ENCODE measurements at places on chromosomes 7 and 10. TPM values are rescaled to one million over a fixed set of nuclear protein-coding genes. Genes with fewer than 3 reads are reported as not detected.

AGAP5 gene
- 3.6 TPM for total RNA-seq

ZNF804B gene
- not detected for total RNA-seq

AKR1C2 gene
- 161 TPM for total RNA-seq

DNA sequence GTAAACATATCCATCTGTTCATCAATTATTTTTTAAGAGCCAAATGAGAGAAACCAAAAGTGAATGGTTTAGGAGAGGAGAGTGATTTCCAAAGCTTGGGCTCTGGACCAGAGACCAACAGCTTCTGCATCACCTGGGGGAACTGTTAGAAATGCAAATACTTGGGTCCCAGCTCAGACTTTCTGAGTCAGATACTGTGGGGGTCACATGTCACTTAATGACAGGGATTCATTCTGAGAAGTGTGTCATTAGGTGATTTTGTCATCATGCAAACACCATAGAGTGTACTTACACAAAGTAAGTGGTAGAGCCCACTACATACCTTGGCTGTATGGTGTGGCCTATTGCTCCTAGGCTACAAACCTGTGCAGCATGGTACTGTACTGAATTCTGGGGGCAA lies 128.5 kb upstream of the PRR15 start:
- H3K27me3 ChIP-seq = no peaks in the 10 kb centered on the region
- no peak overlapping the region for H3K4me3 ChIP-seq
- no peaks in the 10 kb centered on the region for H3K36me3 ChIP-seq
- H3K27ac ChIP-seq = no peak overlapping the region
- DNase-seq = no peak
- no peaks in the 10 kb centered on the region for H3K4me1 ChIP-seq

DNA sequence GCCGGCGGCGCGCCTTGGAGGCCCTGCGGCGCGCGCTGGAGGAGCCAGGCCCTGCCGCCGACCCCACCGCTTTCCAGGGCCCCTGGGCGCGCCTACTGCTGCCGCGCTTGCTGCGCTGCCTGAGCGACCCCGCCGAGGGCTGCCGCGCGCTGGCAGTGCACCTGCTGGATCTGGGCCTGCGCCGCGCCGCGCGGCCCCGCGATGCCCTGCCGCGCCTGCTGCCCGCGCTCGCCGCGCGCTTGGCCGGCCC lies 280 bp downstream of the DNAAF5 start:
- H3K36me3 ChIP-seq = no peaks in the 10 kb centered on the region
- H3K27ac ChIP-seq = peak overlapping the region; percentile 91
- H3K4me3 ChIP-seq = peak overlapping the region; percentile 81
- no peak for DNase-seq

GRCh38 chr7:97026715-97027426 lies 2.2 kb upstream of the DLX5 start:
- DNase-seq = no peak
- H3K4me1 ChIP-seq = peaks cover 7% of the 10 kb centered on the region
- peaks cover 3% of the 10 kb centered on the region for H3K27me3 ChIP-seq
- peak overlapping the region; percentile 52 for H3K4me3 ChIP-seq
- H3K36me3 ChIP-seq = no peaks in the 10 kb centered on the region
- H3K27ac ChIP-seq = no peak overlapping the region

C1QL3 gene
- not detected for total RNA-seq

- H3K4me3 ChIP-seq = peak overlapping the region; percentile 32
- H3K27me3 ChIP-seq = no peaks in the 10 kb centered on the region
- H3K27ac ChIP-seq = no peak overlapping the region
- H3K4me1 ChIP-seq = peaks cover 6% of the 10 kb centered on the region
- no peaks in the 10 kb centered on the region for H3K36me3 ChIP-seq
These were observed 135.0 kb downstream of the ACTR3B start for GRCh38 chr7:152894295-152895170.

- H3K4me1 ChIP-seq = no peaks in the 10 kb centered on the region
- DNase-seq = no peak
- no peak overlapping the region for H3K4me3 ChIP-seq
- no peak overlapping the region for H3K27ac ChIP-seq
- H3K36me3 ChIP-seq = peaks cover 7% of the 10 kb centered on the region
These were observed 116.0 kb downstream of the TRRAP start for GRCh38 chr7:98994046-98994944.

TMEM140 gene
- 67.0 TPM for total RNA-seq

GRCh38 chr7:39971924-39972323 lies 21.9 kb downstream of the CDK13 start:
- H3K27ac ChIP-seq = no peak overlapping the region
- no peak overlapping the region for H3K4me3 ChIP-seq
- H3K27me3 ChIP-seq = no peaks in the 10 kb centered on the region

DNA sequence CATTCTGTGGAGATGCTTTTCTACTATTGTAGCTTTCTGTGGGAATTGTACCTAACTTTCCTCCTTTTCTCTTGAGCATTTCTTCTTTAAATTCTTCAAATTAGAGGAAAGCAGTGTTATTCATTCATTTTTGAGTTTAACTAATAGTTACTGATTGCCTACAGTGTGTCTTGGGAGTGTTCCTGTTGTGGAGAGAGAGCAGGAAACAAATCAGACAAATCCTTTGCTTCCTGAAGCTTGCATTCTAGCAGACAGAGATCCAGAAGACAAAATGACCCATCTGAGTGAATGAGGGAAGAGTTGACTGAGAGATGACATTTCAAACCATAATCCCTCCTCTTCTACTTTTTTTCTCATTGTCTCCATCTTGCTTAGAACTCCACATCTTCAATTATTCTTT lies 170.4 kb downstream of the SUGCT start:
- no peak for DNase-seq
- no peaks in the 10 kb centered on the region for H3K27me3 ChIP-seq
- no peaks in the 10 kb centered on the region for H3K36me3 ChIP-seq
- no peaks in the 10 kb centered on the region for H3K4me1 ChIP-seq
- no peak overlapping the region for H3K27ac ChIP-seq

CLCN1 gene
- 9.8 TPM for total RNA-seq

DNA sequence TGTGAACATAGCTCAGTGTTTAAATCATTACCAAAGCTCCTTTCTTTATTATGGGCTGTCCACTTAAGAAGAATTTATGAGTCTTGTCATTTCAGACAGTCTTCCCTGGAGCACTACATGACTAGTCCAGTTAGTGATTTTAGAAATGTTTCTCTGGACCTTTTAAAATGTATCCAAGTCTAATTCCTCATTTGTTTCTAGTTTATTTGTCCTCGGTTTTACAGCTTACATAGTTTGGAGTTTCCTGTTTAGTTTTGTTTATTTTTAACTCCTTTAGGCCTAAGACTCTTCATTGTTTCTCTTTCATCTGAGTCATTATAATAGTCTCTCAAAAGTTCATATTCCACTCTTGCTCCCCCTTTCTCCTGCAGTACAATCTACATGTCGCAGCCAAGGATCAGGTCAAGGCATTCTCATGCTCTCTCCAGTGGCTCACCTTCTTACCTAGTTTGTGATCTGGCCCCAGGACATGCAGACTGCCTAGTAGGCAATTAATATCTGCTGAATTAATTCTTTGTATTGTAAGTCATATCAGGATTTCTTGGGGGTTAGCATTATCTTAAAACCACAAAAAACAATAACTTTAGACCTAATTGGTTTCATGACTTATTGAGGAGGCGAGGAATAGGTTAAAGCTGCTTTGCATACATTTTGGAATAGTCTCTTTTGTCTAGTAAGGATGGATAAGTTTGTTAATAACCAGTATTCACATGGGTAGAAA lies 93.8 kb downstream of the MAPK8 start:
- H3K4me3 ChIP-seq = no peak overlapping the region
- no peaks in the 10 kb centered on the region for H3K27me3 ChIP-seq
- peaks cover 25% of the 10 kb centered on the region for H3K4me1 ChIP-seq
- no peaks in the 10 kb centered on the region for H3K36me3 ChIP-seq
- no peak overlapping the region for H3K27ac ChIP-seq
- no peak for DNase-seq

NANOS1 gene
- total RNA-seq = 14.8 TPM

- no peaks in the 10 kb centered on the region for H3K27me3 ChIP-seq
- no peak overlapping the region for H3K27ac ChIP-seq
- no peak overlapping the region for H3K4me3 ChIP-seq
- H3K4me1 ChIP-seq = no peaks in the 10 kb centered on the region
- no peaks in the 10 kb centered on the region for H3K36me3 ChIP-seq
These were observed 109.9 kb upstream of the ABI1 start for GRCh38 chr10:26970667-26971066.

PYROXD2 gene
- total RNA-seq = 3.8 TPM

DNA sequence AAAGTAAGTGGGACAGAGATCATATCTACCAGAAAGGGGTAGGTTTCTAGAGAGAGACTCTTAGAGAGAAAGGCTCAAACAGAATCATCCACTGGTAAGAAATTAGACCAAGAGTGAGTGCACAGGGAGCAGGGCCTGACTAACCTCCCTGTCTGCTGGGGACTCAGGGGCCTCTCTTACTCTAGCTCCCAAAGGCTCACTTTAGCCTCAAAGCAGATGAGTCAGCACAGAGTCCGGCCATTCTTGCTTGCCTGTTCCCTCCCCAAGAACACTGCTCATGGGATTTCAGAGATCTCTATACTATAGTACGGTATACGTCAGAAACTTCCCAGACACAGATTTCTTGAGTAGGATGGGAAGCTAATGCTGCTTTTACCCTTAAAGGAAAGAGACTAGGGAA lies 32.7 kb downstream of the RBM28 start:
- H3K27ac ChIP-seq = no peak overlapping the region
- no peak overlapping the region for H3K4me3 ChIP-seq
- H3K27me3 ChIP-seq = no peaks in the 10 kb centered on the region
- H3K36me3 ChIP-seq = peaks cover 100% of the 10 kb centered on the region
- no peak for DNase-seq
- H3K4me1 ChIP-seq = no peaks in the 10 kb centered on the region

GRCh38 chr10:131166486-131166885 lies 145.0 kb downstream of the TCERG1L start:
- no peak overlapping the region for H3K27ac ChIP-seq
- no peaks in the 10 kb centered on the region for H3K4me1 ChIP-seq
- H3K36me3 ChIP-seq = no peaks in the 10 kb centered on the region
- DNase-seq = no peak
- peaks cover 9% of the 10 kb centered on the region for H3K27me3 ChIP-seq

- H3K27ac ChIP-seq = no peak overlapping the region
- H3K4me1 ChIP-seq = no peaks in the 10 kb centered on the region
- DNase-seq = no peak
- H3K36me3 ChIP-seq = no peaks in the 10 kb centered on the region
- H3K4me3 ChIP-seq = no peak overlapping the region
These were observed 33.0 kb downstream of the TPST1 start for GRCh38 chr7:66237906-66238772.

DNA sequence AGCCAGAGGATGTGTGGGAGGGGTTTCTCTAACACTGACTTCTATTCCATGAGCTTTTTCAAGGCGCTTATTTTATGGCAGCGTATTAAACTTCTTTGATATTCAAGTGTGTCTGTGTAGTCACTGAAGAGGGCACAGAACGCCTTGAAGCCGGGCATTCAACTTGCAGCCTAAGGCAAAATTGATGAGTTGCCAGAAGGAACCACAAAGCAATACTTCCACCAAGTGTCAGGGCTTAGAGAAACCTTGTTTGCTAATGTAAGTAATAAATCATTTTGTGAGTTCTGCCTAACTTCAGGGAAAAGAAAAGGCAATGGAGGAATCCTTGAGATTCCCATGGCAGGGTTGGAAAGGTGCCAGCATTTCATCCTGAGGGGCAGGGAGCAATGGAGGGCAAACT lies 163.8 kb downstream of the LCOR start:
- no peak overlapping the region for H3K27ac ChIP-seq
- H3K4me3 ChIP-seq = no peak overlapping the region
- no peaks in the 10 kb centered on the region for H3K27me3 ChIP-seq
- peaks cover 21% of the 10 kb centered on the region for H3K4me1 ChIP-seq
- H3K36me3 ChIP-seq = no peaks in the 10 kb centered on the region

GPER1 gene
- total RNA-seq = 3.1 TPM

DNA sequence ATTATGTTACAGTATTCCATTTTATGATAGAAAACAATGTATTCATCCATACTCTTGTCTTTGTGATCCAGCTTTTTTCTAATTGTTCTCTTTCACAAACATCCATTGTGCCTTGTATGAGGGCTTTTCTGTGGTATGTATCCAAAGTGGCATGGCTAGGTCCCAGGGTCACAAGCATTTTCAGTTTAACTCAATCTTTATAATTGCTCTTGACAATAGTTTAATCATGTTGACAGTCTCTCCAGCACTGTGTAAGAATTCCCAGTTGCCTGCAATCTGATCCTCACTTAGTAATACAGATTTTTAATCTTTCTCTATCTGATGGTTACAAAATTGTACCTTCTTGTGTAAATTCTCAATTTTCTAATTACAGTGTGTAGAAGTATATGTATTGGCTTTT lies 533.4 kb downstream of the NEBL start:
- no peaks in the 10 kb centered on the region for H3K36me3 ChIP-seq
- H3K27ac ChIP-seq = no peak overlapping the region
- H3K4me1 ChIP-seq = no peaks in the 10 kb centered on the region
- H3K4me3 ChIP-seq = no peak overlapping the region
- H3K27me3 ChIP-seq = no peaks in the 10 kb centered on the region

DNA sequence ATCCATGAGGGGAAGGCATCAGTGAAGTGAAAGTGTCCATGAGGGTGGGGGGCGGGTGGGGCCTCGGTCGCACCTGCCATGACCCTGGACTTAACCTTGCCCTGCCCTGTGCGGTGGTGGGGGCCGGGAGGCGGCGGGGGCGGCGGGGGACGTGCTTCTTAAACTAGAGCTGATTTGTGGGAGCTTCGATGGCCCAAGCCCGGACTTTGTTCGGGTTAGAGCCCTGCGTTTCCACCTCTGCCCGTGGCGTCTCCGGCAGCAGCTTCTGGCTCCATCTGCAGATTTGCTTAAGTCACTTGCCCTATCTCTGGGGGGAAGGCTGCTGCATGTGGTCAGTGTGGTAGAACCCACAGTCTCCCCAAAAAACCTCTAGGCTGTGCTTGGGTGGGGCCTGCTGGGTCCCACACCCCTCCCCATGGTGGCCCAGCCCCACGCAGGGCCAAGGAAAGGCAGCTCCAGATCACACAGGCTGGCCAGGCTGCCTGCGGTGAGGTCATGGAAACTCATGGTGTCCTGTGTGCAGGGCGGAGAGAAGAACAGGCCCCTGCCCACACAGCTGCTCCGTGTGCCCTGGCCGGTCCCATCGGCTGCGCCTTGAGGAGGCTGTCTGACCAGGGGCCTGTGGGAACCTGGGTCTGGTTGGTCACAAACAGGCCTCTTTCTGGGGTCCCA lies 93.2 kb downstream of the INPP5A start:
- H3K4me1 ChIP-seq = peaks cover 79% of the 10 kb centered on the region
- H3K4me3 ChIP-seq = peak overlapping the region; percentile 38
- no peaks in the 10 kb centered on the region for H3K36me3 ChIP-seq
- no peaks in the 10 kb centered on the region for H3K27me3 ChIP-seq

Measured in psoas muscle (tissue), 8 donors.